T-helper 2 cell (primary cell): ENCODE measurements at places on chromosomes 7 and 10.

- DNase-seq: no peak
Observed at GRCh38 chr7:126177782-126178181, 1075.0 kb downstream of the GRM8 start.

- no peak for DNase-seq
Observed at GRCh38 chr7:141118767-141119166, 44.9 kb downstream of the TMEM178B start.

- DNase-seq: no peak
Observed at GRCh38 chr10:44264244-44264643, 120.7 kb downstream of the CXCL12 start.

DNA sequence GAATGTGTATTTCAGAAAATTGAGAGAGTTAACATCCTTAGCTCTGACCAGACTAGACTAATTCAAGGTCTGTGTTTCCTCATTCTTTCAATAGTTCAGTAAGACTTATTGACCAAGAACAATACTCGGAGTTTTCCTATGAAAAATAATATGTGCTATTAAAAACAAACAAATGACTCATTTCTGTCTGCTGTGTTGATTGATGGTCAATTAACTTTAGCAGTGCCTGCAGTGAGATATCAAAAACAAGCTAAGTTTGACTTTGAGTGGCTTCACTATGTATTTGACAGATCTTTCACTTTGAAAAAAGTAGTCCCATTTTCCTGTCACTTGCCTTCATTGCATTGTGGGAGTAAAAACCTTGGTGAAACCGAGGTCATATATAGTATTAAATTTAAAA is 91.0 kb downstream of the GNAT3 start:
- DNase-seq: no peak

DNA sequence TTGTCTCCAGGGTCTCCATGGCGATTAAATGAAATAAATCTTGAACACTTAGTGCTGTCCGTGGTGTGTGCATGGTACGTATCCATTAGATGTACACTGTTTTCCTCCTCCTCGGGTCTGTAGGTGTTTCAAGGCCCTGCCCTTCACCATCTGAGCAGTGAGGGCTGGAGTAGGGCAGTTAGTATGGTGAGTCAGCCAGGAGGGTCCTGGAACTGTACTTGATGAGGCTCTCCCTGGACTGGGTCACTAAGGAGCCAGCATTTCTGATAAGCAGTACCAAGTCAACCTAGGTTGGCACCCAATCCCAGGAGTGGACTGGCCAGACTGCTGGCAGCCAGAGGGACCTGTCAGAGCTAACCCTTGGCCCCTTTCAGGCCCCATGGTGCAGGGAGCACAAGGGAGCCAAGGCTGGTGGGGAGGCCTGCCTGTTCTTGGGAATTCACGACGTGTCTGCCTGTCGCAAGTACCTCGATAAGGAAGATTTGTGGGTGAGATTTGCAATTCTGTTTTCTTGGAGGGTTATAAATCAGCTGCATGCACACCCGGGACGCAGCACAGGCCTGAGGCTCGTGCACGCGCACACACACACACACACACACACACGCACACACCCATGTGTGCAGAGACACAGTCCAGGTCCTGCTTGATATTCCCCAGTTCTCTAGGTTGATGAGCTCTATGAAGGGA is 114.2 kb downstream of the ZMIZ1 start:
- DNase-seq: no peak

DNA sequence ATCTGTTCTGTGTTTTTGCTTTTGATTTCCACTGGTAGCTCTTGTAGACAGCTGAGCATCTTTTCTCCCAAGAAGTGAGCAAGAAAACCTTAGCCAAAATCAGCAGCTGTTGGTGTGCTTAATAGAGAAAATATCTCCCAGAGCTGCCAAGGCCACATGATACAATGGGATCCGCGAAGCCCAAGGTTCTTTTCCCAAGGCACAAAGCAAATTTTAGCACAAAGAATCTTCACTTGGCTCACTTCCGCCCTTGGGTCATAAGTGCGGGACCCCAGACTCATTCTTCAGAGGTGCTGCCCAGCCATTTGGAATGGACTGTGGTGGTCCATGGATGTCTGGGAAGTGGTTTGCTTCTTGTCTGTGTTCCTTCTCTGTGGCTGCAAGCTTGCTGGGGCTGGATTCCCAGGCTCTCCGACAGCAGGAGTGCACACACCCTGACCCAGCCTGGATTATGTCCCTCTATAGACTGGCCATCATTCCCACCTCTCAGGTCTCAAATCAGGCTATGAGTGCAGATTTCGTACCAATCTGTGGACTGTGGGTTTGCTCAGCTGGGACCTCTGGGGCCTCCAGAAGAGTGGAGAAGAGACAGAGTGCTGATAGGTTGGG is 93.0 kb upstream of the TMEM72 start:
- DNase-seq: no peak

- DNase-seq: no peak
Observed at GRCh38 chr7:25726170-25726780, 425.7 kb upstream of the NFE2L3 start.

DNA sequence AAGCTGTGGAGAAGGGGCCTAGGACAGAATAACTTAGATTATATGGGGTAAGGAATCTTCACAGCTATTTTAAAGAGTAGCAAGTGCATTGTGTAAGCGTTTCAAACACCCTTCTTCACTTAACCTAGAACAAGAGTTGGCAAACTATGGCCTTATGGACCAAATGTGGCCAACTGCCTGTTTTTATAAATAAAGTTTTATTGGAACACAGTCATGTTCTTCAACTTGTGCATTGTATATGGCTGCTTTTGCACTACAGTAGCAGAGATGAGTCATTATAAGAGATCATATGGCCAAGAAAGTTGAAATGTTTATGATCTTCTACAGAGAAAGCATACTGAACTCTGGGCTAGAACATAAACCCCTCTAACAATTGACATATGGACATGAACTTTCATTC is 187.8 kb downstream of the ETV1 start:
- DNase-seq: no peak

GRCh38 chr7:69078997-69079769 is 519.1 kb upstream of the AUTS2 start:
- DNase-seq: no peak

GRCh38 chr10:31528831-31529230 is 209.8 kb downstream of the ZEB1 start:
- DNase-seq: no peak

- no peak for DNase-seq
Observed at GRCh38 chr7:18429547-18429946, 66.0 kb upstream of the HDAC9 start.

DNA sequence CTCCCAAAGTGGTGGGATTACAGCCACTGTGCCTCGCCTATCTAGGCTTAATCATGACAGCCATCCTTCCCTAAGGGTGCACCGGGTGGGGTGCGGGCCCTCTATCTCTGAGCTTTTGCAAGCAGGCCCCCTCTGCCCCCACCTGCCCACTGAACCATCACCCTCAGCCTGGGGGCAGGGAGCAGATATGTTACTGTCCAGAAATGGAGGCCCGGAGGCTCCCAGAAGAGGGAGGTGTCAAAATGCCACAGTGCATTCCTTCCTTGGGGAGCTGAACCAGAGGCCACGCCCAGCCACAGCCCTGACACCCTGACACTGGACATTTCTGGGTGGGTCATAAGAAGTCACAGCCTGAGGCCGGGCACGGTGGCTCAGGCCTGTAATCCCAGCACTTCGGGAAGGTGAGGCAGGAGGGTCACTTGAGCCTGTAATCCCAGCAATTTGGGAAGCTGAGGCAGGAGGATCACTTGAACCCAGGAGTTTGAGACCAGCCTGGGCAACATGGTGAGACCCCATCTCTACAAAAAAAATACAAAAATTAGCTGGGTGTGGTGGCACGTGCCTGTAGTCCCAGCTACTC is 129.8 kb upstream of the TNRC18 start:
- no peak for DNase-seq

- DNase-seq: no peak
Observed at GRCh38 chr7:49398746-49399145, 374.7 kb upstream of the VWC2 start.

DNA sequence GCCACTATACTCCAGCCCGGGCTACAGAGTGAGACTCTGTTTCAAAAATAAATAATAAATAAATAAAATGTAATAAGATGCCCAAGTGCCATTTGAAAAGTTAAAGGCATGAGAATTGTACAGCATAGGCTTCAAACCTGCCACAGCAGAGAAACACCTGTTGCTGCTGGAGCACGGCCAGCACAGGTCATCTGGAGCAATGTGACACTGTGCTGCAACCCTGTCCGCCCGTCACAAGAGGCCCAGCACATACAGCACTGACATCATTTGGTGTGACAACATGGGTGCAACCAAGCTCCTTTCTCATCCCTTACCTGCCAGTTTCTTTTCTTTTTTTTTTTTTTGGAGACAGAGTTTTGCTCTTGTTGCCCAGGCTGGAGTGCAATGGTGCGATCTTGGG is 1.3 kb downstream of the RFC2 start:
- no peak for DNase-seq

- no peak for DNase-seq
Observed at GRCh38 chr7:66344166-66344565, 139.0 kb downstream of the TPST1 start.

- no peak for DNase-seq
Observed at GRCh38 chr7:17357952-17358351, 59.5 kb downstream of the AHR start.

- DNase-seq: no peak
Observed at GRCh38 chr7:22865602-22865960, 42.9 kb upstream of the TOMM7 start.

DNA sequence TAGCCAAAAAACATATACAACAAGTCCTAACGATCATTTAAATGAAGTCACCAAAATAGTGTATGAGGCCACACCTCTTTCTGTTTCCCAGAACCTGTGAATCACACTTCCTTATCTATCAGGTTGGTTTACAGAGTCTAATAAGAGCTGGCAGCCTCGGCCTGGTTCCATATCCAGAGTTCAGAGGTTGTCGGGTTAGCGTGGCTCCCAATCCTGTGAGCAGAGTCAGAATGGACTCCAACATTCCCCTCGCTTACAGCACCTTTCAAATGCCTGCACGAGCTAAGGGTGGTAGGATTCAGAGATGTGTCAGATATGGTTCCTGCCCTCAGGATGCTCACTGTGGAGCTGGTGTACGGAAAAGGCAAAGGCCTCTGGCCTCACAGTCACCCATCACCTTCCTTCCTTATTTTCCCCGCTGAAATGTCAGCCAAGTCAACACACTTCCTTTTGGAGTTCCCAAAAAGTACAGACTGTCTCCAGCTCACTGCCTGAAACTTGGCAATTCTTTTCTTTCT is 6.0 kb downstream of the IL15RA start:
- no peak for DNase-seq

- no peak for DNase-seq
Observed at GRCh38 chr10:101110856-101111523, 20.1 kb upstream of the TLX1 start.

DNA sequence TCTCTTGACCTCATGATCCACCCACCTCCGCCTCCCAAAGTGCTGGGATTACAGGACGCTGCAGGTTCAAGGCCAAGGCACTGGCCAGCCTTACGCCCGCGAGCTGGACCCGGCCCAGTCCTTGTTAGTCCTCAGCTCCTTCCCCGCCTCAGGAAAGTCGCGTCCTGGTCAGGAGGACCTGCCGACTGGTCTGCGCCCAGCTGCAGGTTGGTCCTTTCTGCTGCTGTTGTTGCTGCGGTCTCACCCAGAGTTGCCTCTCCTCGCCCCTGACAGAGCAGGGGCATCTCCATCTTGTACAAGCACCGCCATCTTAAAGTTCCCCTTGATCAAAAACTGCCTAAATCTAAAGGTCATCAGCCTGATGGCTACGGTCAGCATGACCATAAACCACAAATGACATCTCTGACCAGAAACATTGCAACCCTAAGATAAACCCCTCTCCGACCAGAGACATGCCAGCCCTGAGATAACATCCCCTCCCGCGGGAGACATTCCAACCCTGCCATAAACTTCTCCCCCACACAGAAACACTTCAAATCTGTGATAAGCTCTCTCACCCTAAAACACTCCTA is 13.9 kb upstream of the BMS1 start:
- no peak for DNase-seq

DNA sequence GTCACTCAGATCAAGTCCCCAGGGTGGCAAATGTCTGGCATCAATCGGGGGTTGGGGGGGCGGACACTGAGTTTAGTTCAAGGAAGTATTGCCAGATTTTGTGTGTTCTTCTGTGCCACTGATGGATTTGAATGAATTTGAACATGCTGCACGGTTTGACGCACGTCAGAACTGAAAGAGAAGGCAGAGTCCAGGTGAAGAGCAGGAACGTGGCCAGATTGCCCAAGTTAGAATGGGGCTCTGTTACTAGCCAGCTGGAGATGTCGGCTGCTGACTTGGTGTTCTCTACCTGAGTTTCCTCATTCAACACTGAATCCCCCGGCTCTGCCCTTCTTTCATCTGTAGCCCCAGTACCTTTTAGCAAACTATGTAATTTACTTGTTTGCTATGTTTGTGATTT is 180.2 kb downstream of the PRKCQ start:
- DNase-seq: no peak

- DNase-seq: no peak
Observed at GRCh38 chr7:12619461-12620069, 49.0 kb downstream of the SCIN start.

DNA sequence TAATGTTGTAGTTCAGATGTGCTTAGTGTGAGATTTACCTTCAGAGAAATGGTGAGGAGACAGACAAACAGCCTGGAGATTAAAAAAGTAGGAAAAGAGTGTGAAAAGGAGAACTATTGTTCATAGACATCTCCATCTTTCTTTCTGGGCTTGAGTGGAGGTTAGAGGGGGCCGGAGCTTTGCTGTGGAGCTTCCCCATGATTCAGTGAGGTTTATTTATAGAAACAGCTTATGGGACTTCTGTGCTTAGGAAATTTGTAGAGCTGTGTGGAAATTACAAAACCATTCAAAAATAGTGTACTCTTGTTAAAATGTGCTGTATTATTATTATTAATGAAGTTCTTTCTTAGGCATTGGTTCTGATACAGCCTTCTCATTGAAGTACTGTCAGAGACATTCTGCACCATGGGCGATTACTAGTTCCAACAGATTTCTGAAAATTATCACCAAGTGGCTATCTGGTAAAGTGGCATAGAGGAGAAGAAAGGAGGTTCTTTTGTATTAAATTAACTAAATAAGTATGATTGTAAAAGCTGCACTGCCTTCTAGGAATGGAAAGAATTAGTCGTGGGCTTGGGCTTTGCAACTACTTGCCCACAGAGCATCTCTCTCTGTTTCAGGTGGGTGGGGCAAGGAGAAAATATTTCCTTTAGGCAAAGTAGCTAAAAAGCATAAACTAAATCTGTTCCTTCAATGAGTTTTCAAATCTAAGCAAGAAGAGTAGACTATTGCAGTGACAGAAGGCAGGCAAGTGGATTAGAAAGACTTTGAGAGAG is 8.7 kb upstream of the TCAF1 start:
- DNase-seq: no peak

GRCh38 chr7:93198472-93198871 is 27.8 kb downstream of the HEPACAM2 start:
- no peak for DNase-seq
